ENCODE measurements at places on chromosomes 12 and 14.

DNA sequence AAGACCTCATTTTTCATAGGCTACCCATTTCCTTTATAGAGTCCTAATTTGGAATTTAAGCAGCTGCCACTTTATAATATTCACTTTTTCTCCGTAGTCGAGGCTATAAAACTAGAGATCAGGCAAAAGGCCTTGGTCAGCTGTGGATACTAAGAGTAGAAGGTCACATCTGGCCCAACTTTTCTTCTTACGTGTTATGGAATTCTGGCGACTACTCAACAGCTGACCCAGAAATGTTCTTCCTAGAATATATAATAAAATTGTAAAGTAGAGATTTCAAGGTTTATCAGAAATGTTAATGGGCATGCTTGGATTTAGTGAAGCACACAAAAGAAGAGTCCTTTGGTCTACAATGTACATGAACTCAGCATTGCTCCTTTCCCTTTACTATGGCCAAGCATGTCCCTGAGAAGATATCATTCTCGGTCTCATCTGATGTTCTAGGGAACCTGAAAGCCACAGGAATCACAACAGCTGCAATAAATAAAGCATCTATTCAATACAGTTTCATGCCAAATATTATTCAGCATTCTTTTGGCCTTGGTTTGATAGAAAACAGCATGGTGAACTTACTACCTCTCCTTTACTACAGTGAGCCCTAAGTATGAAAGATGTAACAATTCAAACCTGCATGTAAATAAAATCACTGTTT is 261.4 kb upstream of the NPAS3 start:
- H3K4me3 ChIP-seq: no peak overlapping the region
- H3K36me3 ChIP-seq: no peaks in the 10 kb centered on the region
- no peaks in the 10 kb centered on the region for H3K4me1 ChIP-seq
- no peaks in the 10 kb centered on the region for H3K27me3 ChIP-seq
- DNase-seq: no peak
- H3K27ac ChIP-seq: no peak overlapping the region

- no peaks in the 10 kb centered on the region for H3K36me3 ChIP-seq
- no peak overlapping the region for H3K4me3 ChIP-seq
- H3K27me3 ChIP-seq: no peaks in the 10 kb centered on the region
These were observed 9.4 kb downstream of the STON2 start for GRCh38 chr14:81390696-81391095.

GRCh38 chr12:124667506-124668326 is 100.3 kb upstream of the NCOR2 start:
- no peak overlapping the region for H3K27ac ChIP-seq
- DNase-seq: no peak
- no peaks in the 10 kb centered on the region for H3K36me3 ChIP-seq
- H3K27me3 ChIP-seq: no peaks in the 10 kb centered on the region
- H3K4me3 ChIP-seq: no peak overlapping the region
- no peaks in the 10 kb centered on the region for H3K4me1 ChIP-seq

- no peak overlapping the region for H3K27ac ChIP-seq
- no peak for DNase-seq
- H3K4me3 ChIP-seq: no peak overlapping the region
These were observed 96.0 kb downstream of the GPHN start for GRCh38 chr14:66603945-66604344.

DNA sequence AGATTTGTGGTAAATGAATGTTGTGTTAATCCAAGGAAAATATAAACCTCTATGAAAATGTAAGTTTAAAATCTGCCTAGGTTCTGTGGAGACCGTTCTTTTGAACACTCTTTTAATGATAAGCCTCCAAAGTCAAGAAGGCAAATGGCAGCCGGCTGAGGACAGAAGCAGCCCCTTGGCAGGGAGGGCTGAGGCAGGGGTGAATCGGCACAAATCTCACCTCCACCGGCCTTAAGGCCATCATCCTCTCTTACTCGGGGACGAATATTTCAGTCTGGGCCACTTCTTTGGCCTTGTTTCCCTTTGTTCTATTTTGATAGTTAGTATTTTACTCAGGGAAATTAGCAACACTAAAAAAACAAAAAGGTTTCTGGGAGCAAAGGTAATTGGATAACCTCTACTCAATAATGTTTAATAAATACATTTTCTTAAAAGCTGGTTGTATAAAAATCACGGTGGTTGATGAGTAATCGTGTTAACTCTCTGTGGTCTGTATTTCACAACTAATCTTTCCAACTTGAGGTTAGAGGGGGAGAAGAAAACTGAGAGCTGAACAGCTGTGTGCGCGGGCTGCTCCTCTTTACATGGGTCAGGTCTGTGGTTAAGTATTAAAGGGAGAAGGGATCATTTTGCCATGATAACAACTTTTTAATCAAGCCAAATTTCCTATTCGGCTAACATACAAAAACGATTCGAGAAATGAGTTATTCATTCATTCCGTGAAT is 18.6 kb downstream of the LGMN start:
- no peak overlapping the region for H3K27ac ChIP-seq
- H3K36me3 ChIP-seq: no peaks in the 10 kb centered on the region
- no peak for DNase-seq
- no peak overlapping the region for H3K4me3 ChIP-seq
- H3K27me3 ChIP-seq: no peaks in the 10 kb centered on the region

DNA sequence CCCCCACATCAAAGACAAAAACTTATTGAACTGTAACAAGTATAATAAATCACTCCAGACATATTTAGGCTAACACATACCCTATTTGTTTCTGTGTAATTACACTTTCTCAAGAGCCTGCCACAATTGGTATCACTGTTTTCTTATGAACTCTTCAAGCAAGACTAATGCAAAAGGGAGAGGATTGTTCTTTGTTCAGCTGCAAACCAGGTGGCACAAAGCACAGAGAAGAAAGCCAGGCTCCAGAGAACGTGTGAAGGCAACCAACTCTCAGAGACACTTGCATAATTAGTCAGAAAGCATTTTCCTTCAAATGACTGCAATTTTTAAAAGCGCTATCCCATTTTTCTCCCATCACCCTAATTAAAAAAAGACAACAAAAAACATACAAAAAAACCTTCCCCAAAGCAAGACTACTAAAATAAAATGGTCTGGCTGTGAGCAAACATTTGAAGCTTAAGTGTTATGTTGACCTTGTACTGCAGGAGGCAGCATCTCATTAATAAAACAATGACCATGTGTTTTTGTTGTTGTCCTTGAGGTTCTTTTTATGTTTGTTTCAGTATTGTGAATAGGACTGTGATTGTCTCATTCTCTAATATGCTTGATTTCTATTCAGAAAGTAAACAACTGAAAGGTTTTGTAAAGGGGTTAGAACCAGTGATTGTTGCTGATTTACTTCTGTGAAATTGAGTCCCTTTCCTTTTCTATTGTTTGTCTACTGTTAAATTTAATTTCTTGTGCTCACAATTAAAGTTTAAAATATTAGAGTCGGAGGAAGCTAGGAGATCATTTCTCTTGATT is 452.7 kb upstream of the PDE3A start:
- no peaks in the 10 kb centered on the region for H3K27me3 ChIP-seq
- H3K4me1 ChIP-seq: no peaks in the 10 kb centered on the region
- H3K4me3 ChIP-seq: no peak overlapping the region
- H3K27ac ChIP-seq: no peak overlapping the region
- DNase-seq: no peak

Data from esophagus squamous epithelium (tissue), 5 donors.